ENCODE measurements at places on chromosomes 2 and 18.
A peak's percentile ranks its signal among the peaks of the same experiment; 100 is the strongest.

DNA sequence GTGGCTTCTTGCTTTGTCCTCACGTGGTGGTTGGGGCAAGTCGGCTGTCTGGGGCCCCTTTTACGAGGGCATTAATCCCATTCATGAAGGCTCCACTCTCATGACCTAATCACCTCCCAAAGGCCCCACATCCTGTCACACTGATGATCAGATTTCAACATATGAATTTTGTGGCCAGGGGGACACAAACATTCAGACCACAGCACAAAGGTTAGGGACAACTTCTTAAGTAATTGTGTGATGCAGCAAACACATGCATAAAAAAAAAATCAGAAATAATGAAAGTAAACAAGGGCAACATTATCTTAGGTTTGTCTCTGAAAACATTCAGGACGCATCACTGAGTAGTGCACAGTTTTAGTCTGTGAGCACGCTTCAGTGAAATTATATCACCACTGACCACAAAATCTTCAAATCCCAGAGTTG, 54.2 kb upstream of the FRZB start:
- DNase-seq = peak; percentile 12

- no peak for DNase-seq
Measured at GRCh38 chr18:51192696-51193095, 4.8 kb downstream of the MEX3C start.

- no peak for DNase-seq
Measured at GRCh38 chr2:19841918-19842693, 59.7 kb downstream of the TTC32 start.

- DNase-seq = no peak
Measured at GRCh38 chr18:3648641-3649040, 198.7 kb downstream of the TGIF1 start.

DNA sequence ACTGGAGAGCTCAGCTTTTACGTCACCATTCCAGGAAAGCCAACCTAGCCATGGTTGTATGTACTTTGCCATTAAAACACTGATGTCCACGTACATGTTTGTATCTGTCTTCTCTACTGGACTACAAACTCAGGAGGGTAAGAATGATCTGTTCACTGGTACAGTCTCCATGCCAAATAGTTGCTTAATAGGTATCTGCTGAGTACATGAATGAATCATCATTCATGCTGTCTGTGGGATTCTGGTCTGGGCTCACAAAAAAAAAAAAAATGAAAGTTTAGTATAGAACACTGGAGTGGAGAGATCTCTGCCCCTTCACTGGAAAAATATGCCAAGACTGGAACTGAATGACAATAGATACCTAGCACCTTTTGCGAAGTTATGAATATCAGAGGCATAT, 102.6 kb upstream of the ITGA4 start:
- peak; percentile 32 for DNase-seq

DNA sequence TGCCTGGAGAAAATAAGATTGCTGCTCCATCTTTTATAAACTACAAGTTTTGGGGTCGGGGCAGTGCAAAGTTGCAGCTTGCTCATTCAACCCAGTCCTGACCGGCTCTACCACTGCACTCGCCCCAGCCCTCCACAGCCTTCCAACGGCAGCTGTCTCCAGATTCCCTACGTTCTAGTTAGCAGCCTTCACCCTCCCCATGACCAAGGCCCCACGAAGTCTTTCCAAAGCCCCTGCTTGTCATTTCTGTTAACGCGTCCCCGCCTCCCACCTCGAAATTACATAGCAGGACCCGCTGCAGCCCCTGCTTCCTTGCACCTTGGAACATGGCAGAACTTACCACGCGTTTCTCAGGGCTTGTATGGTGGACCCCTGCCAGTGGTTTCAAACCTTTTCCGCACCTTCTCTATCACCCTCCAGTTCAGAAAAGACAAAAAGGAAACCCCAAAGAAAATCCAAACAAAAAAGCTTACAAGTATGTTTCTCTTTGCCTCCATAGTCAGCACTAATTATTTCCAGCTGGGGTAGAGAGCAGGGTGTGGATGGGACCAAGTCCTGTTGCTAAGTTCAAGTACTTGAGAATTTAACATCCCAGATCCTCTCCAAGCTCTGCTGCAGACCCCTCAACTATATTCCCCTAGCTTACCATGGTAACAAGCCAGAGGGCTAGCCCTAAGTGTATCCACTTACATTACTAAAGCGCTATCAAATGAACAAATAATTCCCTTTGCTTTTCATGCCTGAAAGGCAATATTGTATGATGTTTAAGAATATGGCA, 161.5 kb downstream of the TGIF1 start:
- DNase-seq = no peak

DNA sequence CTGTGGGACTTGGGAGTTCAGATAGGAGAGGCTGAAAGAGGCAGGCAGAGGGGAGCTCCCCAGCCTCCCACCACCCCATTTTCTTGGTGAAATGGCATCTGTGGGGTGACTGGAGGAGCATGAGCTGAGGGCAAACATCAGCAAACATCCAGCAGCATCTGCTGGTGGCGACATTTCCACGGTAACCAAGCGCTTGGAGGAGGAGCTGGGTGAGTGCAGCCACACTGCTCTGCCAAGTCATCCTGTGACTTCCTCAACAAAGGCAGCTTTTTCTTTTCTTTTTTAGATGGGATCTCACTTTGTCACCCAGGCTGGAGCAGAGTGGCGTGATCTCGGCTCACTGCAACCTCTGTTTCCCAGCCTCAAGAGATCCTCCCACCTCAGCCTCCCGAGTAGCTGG, 5.6 kb downstream of the TXNL4A start:
- DNase-seq = no peak

- no peak for DNase-seq
Measured at GRCh38 chr2:138030459-138030858, 66.2 kb downstream of the HNMT start.

DNA sequence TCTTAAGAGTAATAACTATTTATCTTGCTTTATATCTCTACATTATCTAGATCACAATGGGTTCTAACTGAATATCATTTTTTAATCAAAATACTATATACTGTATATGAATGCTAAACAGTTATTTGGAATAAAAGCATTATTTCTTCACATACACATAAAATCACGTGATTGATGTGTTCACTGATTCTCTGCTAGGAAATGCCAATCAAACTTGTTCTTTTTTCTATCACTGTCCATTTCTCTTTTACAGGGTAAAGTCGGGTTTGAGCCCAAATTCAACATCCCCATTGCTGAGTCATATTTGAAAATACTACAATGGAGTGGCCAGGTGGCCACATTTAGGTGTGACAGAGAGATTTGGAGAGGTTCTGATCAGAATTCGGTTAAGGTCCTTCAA, 1114.0 kb upstream of the PIK3C3 start:
- no peak for DNase-seq

DNA sequence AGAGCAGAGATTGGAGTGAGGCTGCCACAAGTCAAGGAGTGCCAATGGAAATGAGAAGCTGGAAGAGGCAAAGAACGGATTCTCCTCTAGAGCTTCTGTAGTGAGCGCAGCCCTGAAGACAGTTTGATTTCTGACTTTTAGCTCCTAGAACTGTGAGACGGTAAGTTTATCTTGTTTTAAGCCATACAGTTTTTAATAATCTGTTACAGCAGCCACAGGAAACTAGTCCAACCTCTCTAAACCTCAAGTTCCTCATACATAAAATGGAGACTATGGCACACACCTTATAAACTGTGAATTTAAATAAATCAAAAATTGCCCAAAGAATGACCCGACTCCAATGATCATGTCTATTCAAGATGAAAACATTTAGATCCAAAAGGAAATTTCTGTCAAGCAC, 596.5 kb downstream of the BCL11A start:
- no peak for DNase-seq

DNA sequence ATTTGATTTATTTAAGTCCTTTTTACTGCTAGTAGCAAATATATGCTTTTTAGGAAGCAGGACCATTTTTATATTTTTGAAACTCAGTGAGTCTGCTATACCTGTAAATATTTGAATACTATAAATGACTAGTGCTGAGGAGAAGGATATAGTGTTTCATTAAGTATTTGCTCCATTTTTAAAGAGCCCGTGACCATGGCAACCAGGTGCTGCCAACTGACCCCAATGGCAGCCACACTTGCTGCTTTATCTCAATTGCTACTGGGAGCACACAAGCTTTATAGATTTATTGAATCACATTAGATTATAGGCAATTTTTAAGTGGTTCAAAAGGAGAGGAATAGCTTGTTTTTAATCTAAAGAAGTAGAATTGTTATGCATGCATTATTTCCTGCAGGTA, 142.0 kb downstream of the SCG2 start:
- no peak for DNase-seq

DNA sequence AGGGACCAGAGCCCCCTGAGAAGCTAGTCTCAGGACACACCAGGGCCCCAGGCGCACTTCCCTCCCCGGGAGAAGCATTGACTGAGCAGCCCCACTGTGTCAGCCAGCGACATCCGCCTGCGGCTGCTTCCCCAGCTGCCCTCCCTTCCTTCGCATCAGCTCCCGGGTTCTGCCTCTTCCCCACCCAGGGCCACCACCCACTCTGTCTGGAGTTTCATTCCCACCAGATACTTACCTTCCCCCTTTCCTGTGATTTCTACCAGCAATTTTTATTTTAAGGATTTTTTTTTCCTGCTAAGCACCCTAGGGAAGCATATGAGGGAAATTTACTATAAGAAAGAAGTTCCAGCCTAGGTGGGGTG, 99.2 kb downstream of the SMAD7 start:
- no peak for DNase-seq

GRCh38 chr2:234496835-234497593, at the start of gene ARL4C:
ARL4C (minus strand) TSS chr2:234497081; CDS start chr2:234496586, 495 bp downstream.
- peak; percentile 41 for DNase-seq

DNA sequence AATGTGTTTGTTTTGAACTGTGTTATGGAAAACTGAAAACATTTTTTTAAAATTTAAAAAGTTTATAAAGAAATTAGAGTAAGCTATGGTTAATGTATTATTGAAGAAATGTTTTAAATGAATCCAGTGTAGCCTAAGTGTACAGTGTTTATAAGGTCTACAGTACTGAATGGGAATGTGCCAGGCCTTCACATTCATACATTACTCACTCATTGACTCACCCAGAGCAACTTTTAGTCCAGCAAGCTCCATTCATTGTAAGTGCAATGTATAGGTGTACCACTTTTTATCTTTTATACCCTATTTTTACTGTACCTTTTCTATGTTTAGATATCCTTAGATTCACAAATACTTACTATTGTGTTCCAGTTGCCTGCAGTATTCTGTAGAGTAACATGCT, 215.1 kb upstream of the THUMPD2 start:
- DNase-seq = peak; percentile 14

- no peak for DNase-seq
Measured at GRCh38 chr2:48691935-48692691, 63.4 kb downstream of the LHCGR start.

DNA sequence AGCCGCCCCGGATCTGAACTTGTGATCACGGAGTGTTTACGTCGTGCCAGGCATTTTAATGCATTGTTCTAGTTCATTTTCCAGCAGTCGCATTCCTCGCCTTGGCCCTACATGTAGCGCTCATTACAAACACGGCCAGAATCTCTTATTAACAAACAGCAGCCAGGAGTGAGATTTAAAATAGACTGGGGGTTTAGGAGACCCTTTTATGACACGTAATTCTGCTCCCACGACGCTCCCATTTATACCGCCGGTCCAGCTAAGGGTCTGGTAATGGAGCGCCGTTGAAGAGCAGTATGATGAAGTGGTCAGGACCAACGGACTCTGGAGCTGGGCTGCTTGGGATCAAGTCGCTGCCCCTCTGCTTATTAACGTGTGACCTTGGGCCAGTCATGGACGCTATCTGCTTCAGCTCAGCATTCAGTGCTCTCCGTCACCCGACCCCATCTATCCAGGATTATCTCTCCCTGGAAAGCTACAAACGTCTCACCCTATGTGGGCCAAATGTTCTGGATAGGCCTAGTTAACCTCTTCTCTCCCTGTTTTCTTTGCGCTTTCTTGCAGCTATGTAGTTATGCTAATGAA, 745 bp downstream of the MSH2 start:
- no peak for DNase-seq
